Stimulated activated CD4-positive, alpha-beta T cell treated with anti-CD3 and anti-CD28 coated beads, Interleukin-15, amount 100 ng/mL, for 1 hour (primary cell): ENCODE measurements at places on chromosomes 5 and 9.

DNA sequence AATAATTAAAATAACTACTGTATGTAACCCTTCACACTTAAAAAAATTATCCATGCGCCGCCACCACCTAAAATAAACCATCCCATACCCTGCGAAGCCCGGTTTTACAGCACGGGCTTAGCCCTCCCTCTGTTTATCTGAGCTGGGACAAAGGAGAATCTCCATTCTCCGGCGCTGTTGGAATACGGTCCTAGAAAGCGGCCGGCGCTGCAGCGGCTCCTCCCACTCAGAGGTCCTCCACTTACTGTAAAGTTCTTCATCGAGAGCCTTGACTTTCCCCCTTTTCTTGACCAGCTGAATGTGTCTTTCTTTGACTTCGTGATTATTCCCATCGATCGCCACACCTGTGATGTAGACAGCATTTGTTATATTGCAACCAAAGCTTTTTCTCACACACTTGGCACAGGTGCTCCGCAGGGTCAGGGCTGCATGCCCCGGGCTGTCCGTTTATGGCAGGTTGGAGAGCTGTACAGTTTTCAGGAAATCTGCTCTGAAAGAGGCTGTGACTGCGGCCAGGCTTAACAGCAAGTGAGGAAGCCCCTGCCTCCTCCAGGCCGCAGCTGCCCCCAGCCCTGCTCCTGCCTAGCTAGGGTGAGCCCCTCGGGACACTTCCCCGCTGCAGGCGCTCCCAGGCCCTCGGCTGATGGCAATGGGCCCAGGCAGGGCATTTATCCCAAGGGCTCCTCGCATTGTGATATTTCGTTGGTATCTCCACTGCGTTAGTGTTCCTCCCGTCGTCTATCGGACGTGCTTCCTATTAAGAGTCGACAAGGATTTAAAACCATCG lies 16.7 kb downstream of the GFPT2 start:
- DNase-seq, result no peak

DNA sequence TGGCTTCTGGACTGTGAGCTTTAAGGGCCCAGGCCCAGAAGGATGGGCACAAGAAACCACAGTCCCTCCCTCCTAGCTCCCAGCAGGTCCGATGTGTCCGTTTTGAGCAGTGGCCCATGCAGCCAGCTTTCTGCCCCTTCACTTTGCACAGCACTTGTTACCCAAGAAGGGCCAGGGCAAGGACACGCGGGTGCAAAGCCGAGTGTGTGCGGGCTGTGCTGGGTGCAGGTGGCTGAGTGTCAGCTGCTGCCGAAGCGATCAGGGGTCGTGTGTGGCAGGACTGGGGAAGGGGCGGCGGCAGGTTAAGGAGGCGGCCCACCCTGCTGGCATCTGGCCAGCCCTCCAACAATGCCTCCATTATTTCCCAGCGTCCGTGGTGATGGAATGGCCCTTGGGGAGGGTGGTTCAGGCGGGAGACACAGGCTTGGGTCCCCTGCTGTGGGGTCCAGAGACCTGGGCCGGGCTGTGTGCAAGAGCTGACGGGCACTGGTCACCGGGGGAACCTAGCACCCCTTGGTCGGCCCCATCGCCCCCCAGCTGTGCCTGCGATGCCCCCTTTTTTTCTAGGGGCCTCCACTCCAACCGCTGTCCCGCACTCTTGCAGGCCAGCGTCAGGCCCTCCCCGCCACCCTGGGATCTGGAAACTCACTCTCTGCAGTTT lies 653 bp downstream of the LHX3 start:
- no peak for DNase-seq

DNA sequence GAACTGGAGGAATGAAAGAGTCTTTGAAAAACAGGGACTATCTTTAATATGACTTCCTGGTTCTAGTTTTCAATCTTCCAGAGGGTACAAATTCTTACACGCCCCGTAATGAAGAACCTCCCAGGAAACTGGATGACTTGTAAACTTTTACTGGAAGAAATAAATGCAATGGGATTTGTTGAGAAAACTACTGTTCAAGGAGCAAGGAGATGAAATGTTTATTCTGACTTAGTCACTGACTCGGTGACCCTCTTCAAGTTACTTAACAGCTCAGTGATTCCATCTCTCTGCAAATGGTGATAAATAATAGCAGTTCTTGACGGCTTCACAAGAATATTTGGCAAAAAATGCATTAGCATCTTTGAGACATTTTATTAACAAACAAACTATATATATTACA lies 858.6 kb downstream of the PTPRD start:
- no peak for DNase-seq

DNA sequence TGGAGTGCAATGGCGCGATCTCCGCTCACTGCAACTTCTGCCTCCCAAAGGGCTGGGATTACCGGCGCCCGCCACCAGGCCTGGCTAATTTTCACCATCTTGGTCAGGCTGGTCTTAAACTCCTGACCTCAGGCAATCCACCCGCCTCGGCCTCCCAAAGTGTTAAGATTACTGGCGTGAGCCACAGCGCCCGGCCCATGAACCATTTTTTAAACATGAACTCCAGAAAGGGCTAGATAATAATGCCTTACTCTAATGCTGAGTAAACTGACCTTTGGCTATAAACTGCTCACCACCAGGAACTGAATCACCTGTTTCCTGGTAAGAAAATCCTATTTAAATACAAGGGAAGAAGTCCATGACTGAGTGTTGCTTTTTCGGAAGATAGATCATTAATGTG lies 23.2 kb upstream of the DAB2 start:
- no peak for DNase-seq

DNA sequence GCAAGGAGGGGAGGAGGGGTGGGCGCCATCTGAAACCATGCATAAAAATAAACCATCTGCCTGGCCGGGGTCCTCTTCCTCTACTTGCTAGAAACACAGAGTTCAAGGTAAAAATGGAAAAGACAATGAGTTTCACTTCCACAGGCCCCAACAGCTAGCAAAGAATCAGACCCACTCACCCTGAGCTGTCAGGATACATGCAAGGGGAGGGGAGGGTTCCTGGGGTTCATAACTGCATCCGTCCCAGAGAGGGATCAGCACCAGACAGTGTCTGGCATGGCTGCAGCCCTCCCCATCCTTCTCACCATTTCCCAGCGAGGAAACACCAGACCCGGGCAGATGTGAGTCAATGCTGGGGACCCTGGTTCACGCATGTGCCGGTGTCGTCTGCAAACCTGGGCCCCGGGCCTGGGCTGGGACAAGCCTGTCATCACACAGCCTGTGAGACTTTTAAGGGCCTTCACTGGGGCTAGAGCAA lies 55.4 kb downstream of the SEMA4D start:
- DNase-seq, result no peak

GRCh38 chr5:144504929-144505577 lies 334.4 kb downstream of the KCTD16 start:
- DNase-seq, result no peak

GRCh38 chr9:122206118-122207046 lies 22.4 kb downstream of the LHX6 start:
- no peak for DNase-seq

GRCh38 chr5:102858221-102858620 lies 103.1 kb downstream of the PAM start:
- no peak for DNase-seq

DNA sequence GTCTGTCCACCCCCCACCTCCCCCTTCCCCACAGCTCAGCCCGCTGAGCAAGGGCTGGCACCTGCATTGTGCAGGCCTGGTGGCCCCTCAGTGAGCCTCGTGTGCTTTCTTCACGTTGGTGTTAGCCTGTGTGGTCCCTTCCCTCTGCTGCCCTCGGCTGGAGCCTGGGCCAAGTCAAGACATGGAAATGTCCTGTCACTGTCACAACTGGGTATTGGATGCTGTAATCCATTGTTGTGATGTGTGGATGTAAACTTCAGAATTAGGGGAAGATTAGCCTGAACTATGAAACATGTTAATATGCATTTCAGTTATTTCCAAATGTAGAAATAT lies 103.9 kb downstream of the TRIO start:
- no peak for DNase-seq

GRCh38 chr5:66779528-66779927 lies 183.3 kb downstream of the MAST4 start:
- DNase-seq, result no peak

GRCh38 chr9:128684325-128685199 lies 4.5 kb upstream of the SET start:
- peak; percentile 42 for DNase-seq

DNA sequence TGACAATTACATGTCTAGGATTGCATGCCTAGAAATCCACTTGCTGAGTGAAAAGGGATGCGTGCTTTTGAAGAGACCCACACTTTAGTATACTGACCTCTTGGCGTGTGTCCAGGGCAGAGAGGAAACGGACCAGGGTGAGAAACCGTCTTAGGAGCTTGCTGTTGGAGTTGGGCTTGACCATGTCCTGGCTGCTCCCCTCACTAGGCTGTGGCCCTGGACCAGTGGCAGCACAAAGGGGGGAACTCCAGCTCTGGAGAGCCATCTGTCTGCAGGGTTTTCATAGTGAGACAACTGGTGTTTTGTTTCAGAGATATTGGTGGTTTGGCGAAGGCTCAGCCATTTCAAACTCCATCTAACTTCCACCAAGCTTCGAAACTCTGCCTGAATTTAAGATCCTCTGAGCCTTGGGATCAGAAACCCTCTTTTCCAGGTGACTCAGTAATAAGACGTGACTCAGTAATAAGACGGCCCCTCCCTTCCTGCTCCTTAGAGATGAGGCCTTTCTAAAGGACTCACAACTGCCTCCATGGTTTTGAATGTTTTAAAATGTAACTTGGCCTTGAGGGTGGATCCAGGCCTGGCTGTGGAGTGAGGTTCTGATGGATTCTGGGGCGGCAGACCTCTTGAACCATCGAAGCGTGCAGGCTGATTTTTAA lies 165.8 kb downstream of the MELK start:
- no peak for DNase-seq

DNA sequence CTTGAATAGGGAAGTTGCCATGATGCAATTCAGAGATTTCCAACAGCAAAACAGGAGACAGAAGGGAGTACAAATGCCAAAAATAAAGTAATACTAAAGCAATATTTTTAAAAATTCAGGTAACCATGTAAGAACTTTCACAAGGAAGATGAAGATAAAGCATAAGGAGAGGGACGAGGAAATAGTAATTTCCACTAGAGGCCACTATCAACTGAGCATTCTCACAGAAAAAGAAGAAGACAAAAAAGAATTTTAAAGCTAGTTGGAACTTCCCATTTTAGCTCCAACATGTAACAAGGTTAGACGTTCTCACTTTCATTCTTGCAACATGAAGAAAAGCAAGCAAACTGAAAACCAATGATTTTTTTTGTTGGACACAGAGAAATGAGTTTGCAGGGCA lies 779.9 kb upstream of the CDH6 start:
- no peak for DNase-seq

GRCh38 chr5:157252711-157253465 lies 13.0 kb upstream of the CYFIP2 start:
- DNase-seq, result peak; percentile 46

DNA sequence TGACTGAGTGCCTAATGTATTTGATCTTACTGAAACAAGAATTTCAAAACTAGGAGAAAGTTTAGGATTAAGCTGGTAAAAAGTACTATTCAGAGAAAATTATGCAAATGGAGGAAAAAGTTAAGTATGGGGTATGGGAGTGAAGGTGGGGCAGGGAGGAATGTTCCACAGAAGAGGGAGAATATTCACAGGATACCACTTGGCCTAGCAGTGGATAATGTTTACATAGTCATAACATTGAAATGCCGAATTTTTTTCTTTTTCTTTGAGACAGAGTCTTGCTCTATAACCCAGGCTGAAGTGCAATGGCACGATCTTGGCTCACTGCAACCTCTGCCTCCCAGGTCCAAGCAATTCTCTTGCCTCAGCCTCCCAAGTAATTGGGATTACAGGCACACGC lies 61.2 kb upstream of the LMNB1 start:
- DNase-seq, result no peak

DNA sequence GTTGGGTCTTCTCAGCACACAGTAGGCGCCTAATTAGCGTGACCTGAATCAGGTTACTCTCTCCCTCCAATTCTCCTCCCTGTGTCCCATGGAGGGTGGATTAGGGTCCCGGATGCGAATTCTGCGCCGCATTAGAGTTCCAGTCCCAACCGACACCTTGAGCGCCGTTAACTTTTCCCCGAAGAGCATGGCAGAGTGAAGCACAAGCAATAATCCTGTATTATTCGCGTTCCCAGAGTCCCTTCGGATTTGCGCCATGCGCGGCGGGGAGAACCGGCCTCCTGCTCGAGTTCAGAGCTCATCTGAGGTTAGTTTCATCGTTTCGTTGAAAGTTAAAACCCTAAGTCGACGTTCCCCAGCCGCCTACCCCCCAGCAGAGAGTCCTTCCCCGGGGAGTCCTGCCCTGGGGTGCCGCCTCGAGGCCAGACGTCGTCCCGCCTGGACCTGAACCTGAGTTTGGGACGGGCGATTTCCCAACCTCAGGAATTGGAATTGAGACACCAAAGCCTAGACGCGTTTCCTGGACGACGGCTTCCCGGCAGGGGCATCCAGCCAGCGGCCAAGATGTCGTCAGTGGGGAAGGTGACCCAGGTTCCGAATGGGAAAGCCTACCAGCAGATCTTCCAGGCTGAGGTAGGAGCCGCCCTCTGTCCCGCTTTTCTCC lies at the start of gene CCDC180:
CCDC180 (plus strand) TSS at position 160 of the 664 bp plus-strand sequence; CDS start at position 565, 405 bp downstream.
- no peak for DNase-seq

DNA sequence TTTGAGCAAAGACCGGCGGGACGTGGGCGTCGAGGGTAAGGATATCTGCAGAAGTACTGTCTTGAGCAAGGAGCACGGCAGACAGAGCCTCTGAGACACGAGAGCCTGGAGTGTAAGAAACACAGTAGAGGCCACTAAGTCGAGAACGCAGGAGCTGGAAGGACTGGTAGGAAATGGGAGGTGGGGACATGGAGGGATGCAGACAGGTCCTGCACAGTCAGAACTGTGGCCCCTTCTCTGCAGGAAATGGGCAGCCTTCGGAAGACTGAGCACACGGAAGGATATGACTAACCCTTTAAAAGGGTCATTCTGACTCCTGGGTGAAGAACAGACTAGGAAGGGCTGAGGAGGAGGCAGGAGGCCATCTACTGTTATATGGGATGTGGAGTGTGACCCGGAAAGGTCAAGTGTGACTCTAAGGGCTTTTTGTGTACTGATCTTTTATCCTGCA lies 1.4 kb upstream of the CAMSAP1 start:
- DNase-seq, result no peak

DNA sequence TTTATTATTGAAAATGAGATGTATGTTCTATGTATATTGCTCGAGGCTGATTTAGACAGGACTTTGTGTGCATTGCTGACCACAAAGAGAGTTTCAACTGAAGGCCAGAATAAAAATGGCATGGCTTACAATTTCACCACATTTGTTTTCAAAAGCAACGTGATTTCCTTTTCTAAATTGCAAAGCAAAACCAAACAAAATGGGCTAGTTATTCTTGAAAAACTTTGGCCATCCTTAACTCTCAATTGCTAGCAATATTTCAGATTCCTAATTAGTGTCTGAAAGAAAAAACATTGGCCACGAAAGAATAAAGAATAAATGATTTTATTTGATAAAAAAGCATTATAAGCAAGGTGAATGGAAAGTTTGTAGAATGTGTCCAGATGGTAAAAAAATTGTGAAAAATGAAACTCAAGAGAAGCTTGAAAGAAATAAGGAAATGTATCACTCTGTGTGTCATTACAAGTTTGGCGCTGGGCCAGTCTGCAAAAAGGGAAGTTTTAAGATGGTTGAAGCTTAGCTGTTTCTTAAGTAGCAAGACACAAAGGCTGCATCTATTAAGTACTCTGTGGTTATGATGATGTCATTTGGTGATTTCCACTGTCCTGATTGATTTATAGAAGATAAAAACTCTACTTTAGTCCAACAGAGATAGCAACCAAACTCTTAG lies 89.2 kb upstream of the PRLR start:
- DNase-seq, result no peak
